Astrocyte of the spinal cord (primary cell): ENCODE measurements at places on chromosomes 3 and 15.
A peak's percentile ranks its signal among the peaks of the same experiment; 100 is the strongest.

GRCh38 chr3:64616953-64617352 is 70.8 kb downstream of the ADAMTS9 start:
- no peak for DNase-seq

GRCh38 chr3:124516333-124516732 is 213.9 kb upstream of the UMPS start:
- DNase-seq: no peak

GRCh38 chr15:84715441-84716035 is 401 bp downstream of the SEC11A start:
- DNase-seq: peak; percentile 43

GRCh38 chr15:48803877-48804276 is 7.0 kb downstream of the CEP152 start:
- no peak for DNase-seq

DNA sequence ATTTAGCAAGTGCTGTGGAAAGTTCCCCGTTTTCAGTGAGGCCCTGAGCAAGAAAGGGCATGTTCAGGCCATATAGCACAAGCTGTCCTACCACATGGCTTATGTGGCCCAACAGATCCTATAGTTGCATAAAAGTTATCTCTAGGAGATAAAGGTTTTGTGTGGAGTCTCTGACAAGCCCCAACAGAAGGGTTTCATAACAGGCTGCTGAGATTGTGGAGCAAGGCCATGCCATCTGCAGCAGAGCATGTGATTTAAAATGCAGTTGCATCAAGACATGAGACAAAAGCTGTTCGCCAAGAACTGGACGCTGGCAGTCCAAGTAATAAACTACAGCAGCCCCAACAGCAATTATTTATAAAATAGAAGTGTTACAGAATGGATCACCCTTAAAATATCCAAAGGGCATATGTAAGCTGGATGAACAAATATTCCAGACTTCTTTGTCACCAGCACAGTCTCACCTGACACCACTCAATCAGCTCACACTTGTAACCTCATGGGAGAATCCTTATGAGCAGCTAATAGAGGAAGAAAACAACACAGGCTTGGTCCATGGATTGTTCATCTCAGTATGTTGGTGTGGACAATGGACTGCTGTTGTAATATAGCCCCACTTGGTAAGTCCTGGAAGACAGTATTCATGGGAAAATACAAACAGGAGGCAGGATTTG is 14.4 kb upstream of the CLDN1 start:
- DNase-seq: no peak

- no peak for DNase-seq
These were observed 140.7 kb downstream of the BCHE start for GRCh38 chr3:165696496-165696895.

DNA sequence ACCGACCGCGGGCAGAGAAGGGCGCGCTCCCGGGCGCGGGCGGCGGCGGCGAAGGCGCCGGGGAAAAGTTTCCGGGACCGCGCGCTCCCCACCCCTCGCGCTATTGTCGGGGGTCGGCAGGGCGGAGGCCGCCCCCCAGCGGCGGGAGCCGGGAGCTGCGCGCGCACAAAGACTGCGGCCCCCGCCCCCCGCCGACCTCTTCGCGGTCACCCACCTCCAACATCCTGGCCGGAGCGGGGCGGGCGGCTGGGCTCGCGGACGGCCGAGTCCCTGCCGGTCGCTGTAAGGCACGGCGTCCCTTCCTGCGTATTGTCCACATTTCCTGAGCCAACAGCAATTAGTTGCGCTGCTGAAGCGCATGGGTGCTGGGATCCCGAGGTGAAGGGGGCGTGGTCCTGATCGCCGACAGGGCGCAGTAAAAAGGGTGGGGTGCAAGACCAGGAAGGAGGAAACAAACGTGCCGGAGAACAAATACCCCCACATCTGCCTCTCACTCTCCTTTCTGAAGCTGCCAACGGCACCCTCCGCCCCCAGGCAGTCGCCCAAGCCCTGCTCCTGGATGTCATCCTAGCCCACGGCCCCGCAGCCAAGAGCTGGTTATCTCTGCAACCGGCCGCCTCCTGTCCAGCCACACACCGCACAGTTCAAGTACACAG is at the start of gene TMEM44:
Gene TMEM44 (minus strand): TSS at position 71 of the 656 bp plus-strand sequence. CDS start 204 bp downstream, outside the sequence.
- DNase-seq: peak; percentile 81
